ENCODE measurements at places on chromosomes 2 and 18.

DNA sequence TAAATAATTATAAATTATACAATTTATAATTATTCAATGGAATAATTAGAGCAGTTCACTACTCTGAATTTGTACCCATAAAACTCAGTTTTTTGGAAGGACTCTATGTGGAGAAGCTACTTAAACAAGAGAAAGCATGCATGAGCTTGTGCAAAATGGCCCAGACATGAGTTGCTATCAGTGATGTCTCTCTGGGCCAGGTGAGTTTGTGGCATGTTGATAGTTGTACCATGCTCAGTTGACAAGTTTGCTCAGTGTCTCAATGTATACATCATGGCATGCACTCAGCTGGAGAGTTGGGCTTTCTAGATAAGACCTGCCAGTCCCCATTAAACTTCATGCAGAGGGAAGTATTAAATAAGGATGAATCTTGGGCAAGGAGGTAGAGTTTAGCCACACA lies 153.8 kb upstream of the TACR1 start:
- DNase-seq: no peak

DNA sequence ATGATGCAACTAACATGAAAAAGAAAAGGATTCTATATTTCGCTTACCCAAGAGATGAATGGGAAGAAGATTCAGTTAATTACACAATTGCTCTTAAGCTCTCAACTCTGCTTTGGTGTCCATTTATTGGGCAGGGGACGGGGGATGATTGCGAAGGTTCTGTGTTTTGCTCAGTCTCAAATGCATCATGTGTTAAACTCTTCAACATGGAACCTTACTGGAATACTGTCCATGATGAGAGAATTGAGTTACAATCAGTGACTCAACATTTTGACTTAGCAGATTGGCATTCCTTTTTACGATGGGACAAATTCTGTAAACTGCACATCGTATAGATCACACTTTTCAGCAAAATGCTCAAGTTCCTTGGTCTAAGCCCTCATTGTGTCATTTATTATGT lies 135.6 kb downstream of the RBMS1 start:
- DNase-seq: peak; percentile 29

DNA sequence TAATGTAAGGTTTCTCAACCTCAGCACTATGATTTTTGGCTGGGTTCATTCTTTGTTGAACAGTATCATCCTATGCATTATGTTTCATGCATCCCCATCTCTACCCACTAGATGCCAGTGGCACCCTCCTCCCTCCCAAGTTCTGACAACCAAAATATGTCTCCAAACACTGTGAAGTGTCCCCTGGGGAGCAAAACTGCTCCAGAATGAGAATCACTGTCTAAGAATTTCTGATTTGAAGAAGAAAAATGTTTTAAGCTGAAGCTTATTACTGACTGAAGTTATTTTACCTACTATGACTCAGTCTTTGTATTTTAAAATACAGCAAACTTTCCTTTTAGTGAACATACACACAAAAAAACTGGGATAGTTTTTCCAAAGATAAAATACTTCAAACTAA lies 3.4 kb downstream of the THADA start:
- no peak for DNase-seq

- DNase-seq: no peak
Observed at GRCh38 chr2:88613921-88614320, 13.3 kb downstream of the EIF2AK3 start.

GRCh38 chr2:75667884-75668283 lies 21.3 kb downstream of the MRPL19 start:
- DNase-seq: no peak

- DNase-seq: no peak
Observed at GRCh38 chr2:197369933-197370320, 59.3 kb upstream of the ANKRD44 start.

DNA sequence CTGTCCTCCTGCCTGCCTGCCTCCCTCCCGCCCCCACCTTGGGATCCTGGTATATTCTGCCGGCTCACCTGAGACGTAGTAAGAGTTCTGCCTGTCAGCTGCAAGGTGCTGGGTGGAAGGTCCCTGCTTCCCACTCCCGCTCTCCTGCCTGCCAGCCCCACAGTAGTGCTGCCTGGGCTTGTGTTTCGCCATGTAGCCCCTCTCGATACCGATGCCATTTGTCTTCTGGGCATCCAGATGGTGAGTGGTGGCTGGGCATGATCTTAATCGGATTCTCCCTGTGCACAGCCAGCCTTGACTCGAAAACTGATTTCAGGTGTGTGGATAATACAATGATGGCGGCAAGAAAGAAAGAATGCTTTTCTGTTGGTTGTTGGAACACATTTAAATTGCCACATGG lies 184.9 kb downstream of the AGAP1 start:
- no peak for DNase-seq

GRCh38 chr2:121213386-121213785 lies 71.6 kb downstream of the TFCP2L1 start:
- DNase-seq: no peak

GRCh38 chr2:38666556-38666910 lies 619 bp downstream of the GALM start:
- no peak for DNase-seq

DNA sequence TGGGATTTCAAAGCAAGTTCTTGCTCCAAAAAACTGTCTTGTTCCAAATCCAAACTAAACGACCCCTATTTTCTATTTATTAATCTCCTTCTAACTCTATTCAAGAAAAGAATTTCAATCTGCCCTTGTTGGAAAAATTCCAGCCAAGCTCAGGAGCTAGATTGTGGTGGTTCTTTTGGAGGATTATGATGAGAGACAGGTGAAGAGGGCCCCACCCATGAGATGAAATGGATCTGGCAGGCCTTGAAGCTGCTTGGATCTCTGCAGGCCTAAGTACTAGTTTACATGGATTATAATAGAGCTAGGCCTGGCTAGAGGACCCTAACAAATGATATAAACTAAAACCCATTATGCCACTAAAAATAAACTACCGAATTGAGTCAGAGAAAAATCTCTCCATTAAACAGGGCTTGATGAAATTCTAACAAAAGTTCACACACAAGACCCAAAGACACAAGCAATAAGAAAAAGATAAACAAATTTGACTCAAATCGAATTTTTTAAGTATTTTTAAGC lies 101.6 kb downstream of the GFPT1 start:
- no peak for DNase-seq
